ENCODE measurements at places on chromosomes 11 and 22. TPM values are rescaled to one million over a fixed set of nuclear protein-coding genes. Genes with fewer than 3 reads are reported as not detected.

DNA sequence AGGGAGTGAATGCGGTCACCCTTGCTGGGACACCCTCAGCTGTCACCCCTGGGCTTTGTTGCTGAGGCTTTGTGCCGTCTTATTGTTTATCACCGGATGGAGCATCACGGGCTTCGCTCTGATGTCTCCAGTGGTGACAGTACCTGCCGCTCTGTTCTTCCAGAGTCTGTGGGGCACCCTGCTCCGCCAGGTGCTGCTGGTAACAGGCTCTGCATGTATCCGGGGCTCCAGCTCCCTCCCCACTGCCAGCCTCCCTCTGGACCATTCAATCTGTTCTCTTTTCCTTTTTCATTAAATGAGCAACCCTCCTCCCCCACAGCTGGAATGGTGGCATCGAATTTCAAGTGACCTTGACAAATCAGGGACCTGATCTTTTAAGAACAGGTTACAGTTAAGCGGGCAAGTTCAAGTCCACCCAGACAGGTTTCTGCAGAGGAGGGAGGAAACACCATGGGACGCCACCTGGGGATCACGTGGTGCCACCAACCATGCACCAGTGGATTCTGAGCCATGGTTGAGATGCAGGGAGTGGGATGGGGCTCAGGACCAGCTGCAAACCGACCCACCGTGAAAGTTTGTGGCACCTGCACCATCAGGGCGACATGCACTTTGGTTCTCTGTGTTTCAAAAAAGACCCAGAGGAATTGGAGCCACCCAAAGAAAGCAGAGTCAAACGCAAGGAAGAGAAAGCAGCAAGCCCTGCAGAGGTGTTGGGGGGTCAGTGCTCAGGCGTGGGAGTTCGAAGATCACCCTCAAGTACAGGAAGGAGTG lies 89.3 kb downstream of the BCR start:
- DNase-seq = no peak

DNA sequence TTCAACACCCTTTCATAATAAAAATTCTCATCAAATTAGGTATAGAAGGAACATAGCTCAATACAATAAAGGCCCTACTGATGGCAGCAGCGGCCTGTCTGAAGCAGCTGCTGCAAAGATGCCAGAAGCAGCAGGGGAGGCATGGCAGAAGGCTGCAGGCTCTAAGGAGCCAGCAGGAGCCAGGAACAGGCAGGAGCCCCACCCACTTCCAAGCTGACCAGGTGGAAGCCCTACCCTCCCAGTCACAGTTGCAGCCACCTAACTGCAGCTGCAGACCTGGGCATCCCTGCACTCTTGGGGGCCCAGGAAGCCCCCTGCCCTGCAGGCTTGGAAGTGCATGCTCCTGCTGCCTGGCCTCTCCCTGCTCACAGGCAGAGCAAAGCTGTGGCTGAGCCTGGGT lies 18.2 kb upstream of the OR6A2 start:
- DNase-seq = no peak

DNA sequence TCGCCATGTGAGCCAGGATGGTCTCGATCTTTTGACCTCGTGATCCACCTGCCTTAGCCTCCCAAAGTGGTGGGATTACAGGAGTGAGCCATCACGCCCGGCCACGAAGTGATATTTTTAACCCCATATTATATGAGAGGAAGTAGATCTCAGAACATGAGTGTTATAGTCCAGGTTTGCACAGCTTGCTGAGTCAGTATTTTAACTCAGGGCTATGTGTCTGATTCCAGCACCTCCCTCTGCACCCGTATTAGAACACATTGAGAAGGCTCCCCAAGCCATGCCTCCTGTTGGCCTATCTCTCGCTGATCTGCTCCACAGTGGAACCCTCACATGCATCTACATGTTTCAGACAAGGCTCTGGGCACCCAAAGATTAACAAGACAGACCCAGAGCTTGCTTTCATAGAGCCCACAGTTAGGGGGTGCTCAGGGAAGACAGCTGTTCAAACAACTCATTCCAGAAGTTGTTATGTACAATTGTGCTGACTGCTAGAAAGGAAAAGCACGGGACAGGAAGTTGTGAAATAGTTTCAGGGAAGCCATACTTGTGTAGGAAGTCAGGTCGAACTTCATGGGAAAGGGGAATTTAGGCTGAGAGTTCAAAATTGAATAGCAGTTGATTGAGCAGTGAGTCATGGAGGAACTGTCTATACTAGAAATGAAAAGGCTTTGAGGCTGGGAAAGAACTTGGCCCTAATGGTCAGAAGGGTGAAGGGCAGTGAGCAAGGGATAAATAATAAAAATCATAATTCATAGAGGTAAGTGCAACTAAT lies 49.3 kb upstream of the CLPB start:
- DNase-seq = peak; percentile 25

- DNase-seq = peak; percentile 59
These were observed 829 bp upstream of the ZBED5 start for GRCh38 chr11:10858439-10859325.

GRCh38 chr11:44973632-44974401 lies 23.1 kb upstream of the TP53I11 start:
- DNase-seq = no peak

The ZFPL1 gene
- 31.3 TPM for total RNA-seq

- DNase-seq = peak; percentile 80
These were observed 28.8 kb downstream of the IGSF9B start for GRCh38 chr11:133927690-133928627.

GRCh38 chr11:97611345-97611744 lies 1221.5 kb downstream of the JRKL start:
- DNase-seq = no peak

The ARVCF gene
- total RNA-seq = 2.4 TPM

GRCh38 chr11:1879941-1880720 lies 11.6 kb downstream of the PRR33 start:
- no peak for DNase-seq

DNA sequence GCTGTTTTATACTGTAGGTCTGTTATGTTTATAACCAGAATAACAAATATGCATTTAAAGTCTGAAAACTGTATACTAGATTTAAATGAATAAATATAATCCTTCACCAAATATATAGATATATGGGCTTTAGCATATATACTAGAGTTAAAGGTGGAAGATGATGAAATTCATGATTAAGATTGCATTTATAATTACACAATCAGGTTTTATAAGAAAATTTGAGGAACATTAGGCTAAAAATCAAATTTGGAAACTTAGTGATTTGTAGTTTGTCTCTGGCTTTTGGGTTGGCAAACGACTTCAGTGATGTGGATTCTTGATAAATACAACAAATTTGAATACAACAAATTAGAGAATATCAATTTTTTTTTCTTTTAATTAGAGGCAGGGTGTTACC lies 10.0 kb downstream of the BCL2L13 start:
- no peak for DNase-seq

The NRGN gene
- total RNA-seq = 15.3 TPM

- peak; percentile 80 for DNase-seq
These were observed at the start of gene PTPMT1 for GRCh38 chr11:47565340-47566148. TSS of gene PTPMT1 (plus strand) at chr11:47565599. CDS start at chr11:47565623, 24 bp downstream.

DNA sequence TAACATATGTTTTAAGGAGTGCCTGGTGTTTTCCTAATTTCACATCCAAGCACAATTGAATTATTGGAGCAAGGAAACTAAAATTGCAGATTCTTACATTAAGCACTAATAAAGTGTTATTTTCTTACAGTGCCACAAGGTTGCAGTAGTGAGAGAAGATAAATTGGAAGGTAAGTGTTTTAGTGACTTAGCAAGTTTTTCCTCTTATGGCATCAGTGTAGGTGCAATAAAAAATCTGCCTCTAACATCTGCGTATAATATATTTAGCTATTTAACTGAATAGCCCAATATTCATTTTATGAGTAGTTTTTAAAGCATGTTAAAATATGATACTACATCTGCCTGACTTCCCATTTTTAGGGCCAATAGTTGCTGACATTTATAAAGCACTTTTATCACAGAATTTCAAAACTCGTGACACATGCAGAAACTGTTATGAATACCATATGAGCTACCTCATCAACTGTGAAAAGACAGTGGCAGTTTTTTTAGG lies 19.0 kb downstream of the POLD3 start:
- no peak for DNase-seq

DNA sequence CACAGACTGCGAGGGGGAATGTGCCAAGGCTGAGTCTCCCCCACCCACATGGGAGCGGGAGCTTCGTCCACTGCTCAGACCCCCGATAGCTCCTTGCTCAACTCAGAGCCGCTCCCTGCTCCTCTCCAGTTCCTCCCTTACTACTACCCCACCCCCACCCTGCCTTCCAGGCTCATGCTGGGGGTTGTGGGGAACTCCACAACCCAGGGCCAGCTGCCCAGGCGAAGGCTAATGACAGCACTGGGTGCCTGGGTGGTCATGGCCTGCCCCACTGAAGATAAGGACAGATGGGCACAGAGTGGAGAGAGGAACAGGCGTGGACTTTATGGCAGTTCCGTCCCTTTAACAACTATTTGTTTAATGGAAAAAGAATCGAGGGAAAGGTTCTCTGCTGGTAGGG lies 73.7 kb downstream of the PDE2A start:
- DNase-seq = no peak

DNA sequence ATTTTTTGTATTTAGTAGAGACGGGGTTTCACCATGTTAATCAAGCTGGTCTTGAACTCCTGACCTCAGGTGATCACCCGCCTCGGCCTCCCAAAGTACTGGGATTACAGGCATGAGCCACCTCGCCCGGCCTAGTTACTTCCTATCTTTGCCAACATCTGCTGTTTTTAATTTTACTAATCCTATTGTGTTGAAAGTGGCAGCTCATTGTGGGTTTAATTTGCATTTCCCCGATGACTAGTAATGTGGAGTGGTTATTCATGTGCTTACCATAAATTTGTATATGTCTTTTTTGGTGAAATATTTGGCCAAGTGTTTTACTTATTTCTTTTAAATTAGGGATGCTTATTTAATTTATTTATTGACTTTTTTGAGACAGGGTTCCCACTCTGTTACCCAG lies 74.2 kb upstream of the SLC25A18 start:
- DNase-seq = peak; percentile 25

- DNase-seq = peak; percentile 27
These were observed 121.5 kb downstream of the CHST1 start for GRCh38 chr11:45543808-45544422.

The ZNF74 gene
- 6.8 TPM for total RNA-seq

DNA sequence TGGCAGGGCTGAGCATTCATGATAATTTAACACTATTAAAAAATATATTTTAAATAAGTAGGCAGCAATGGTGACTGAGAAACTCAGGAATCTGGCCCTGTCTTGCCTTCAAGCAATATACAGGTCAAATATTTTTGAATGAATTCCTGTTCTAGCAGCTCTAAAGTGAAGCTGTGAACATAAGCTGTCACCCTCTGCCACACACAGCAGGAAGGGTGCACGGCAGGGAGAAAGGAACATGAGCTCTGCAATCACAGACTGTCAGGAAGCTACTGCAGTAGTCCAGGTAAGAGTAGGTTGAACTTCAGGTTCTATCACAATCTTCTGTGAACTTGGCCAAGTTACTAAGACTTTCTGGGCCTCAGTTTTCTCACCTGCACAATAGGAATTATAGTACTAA lies 114.8 kb downstream of the SERGEF start:
- DNase-seq = no peak

DNA sequence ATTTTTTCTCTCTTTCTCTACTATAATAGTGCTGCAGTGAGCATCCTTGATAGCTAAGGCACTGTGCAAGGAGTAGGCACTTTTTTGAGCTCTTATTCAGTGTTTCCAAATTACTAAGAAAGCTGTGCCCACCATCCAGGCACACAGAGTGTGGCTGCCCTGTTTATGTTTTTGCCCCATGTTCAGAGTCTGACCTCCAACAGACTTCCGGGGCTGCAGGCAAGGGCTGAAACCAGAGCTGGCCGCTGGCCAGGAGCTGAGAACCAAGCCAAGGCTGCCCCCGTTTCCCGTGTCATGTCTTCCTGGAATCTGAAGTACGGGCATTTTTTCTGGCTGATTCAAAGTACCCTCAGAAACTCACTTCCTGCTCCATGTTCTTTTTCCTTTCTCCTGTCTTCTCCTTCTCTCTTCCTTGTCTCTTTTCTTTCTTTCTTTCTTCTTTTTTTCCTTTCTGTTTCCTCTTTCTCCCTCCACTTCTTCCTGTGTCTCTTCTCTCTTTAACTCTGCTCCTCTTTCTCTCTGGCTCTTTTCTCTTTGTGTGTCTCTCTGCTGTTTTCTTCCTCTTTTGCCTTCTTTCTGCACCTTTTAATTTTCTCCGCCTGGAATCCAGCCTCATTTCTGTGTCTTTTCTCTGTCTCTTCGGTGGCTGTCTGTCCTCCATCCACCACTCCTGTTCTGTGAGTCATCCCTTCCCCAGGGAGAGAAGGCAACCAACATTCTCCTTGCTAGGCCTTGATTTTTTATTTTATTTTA lies 17.0 kb upstream of the KCTD14 start:
- peak; percentile 68 for DNase-seq

- no peak for DNase-seq
These were observed 19.4 kb upstream of the TMA7B start for GRCh38 chr22:39940757-39941305.

- no peak for DNase-seq
These were observed 1.0 kb upstream of the C11orf86 start for GRCh38 chr11:66973956-66974580.

The MRGPRE gene
- not detected for total RNA-seq

DNA sequence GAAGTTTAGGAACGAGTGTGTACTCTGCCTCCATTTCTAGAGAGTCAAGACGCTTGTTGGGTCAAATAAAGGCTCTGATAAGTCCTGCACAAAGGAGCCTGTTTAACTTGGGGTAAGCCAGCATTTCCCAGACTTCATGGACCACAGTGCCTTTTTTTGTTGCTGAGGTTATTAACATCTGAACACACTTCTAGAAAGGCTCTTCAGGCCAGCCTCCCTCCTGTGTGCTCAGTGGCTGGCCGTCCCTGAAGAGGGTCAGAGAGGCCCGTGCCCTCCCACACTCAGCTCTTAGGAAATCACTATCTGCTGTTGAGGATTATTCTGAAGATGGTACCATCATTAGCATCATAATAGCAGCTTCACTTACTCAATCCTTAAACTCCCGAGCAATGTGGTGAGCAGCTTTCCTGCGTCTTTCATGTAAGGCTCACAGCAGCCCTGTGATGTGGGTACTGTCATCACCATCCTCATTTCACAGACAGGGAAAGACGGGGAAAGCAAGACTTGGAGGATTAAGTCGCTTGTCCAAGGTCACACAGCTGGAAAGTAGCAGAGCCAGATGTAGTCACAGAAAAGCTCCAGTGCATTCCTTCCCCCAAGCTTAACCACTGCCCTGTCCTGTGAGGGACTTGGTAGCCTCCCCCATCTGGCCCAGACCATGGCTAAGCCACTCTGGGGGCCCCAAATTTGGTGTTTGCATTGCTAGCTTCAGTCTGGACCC lies 71.3 kb downstream of the TSPAN18 start:
- no peak for DNase-seq

- DNase-seq = no peak
These were observed 3.9 kb downstream of the TNNT3 start for GRCh38 chr11:1923201-1923956.

The FAT3 gene
- not detected for total RNA-seq
